Stimulated activated naive B cell treated with anti-CD40 and anti-IgM and Interleukin-4, amounts not matched to agents 10 μg/mL and 1 μg/mL and 100 μg/mL, for 72 hours (primary cell): ENCODE measurements at places on chromosomes 12 and 14.

- no peak for DNase-seq
These were observed 50.6 kb downstream of the SCAF11 start for GRCh38 chr12:45939759-45940158.

- DNase-seq, result no peak
These were observed 17.2 kb upstream of the ARF6 start for GRCh38 chr14:49875640-49876198.

DNA sequence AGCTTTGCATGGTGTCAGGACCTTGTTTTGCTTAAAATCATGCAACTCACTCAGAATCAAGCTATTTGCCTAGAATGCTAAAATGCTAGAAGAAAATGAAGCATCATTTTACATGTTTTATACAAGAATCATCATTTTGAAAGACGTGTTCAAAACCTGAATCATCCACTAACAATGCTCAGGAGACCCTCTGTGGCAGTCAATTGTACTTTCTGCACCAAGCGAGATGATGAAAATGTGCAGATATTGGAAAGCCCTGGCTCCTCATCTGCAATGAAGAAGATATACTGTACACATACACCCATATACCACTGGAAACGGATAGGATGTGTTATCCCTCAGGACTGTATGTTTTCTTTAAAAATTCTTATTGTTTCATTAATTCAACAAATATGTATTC, 92.7 kb downstream of the DYRK2 start:
- no peak for DNase-seq

DNA sequence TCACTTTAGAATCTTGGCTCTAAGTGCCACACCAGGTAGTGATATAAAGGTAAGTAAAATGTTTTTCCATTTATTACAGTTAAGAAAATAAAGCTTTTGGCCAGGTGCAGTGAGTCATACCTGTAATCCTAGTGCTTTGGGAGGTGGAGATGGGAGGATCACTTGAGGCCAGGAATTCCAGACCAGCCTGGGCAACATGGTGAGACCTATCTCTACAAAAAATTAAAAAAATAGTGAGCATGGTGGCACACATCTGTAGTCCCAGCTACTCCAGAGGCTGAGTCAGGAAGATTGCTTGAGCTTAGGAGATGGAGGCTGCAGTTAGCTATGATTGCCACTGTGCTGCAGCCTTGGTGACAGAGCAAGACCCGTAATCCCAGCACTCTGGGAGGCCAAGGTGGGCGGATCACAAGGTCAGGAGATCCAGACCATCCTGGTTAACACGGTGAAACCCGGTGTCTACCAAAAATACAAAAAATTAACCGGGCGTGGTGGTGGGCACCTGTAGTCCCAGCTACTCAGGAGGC, 5.0 kb downstream of the FANCM start:
- DNase-seq, result no peak

DNA sequence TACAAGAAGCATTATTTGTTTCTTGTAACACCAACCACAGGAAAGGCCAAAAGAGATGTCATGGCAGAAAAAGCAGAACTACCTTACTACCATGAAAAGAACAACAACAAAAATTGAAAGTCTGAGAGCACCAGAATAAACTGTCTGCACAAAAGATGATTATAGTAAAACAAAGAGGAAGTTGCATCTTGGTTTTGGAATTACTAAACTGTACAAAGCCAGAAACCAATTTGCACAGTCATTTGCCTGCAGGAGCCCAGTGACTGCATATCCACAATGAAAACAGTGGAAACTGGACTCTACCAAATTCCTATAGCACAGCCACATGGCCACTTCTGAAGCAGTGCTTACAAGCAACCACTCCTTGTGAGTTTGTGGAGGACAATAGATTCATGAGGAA, 276.2 kb downstream of the SSPN start:
- DNase-seq, result peak; percentile 26

GRCh38 chr12:91091916-91092715, 19.2 kb downstream of the LUM start:
- no peak for DNase-seq

GRCh38 chr12:132740652-132741051, 21.0 kb downstream of the ANKLE2 start:
- no peak for DNase-seq

DNA sequence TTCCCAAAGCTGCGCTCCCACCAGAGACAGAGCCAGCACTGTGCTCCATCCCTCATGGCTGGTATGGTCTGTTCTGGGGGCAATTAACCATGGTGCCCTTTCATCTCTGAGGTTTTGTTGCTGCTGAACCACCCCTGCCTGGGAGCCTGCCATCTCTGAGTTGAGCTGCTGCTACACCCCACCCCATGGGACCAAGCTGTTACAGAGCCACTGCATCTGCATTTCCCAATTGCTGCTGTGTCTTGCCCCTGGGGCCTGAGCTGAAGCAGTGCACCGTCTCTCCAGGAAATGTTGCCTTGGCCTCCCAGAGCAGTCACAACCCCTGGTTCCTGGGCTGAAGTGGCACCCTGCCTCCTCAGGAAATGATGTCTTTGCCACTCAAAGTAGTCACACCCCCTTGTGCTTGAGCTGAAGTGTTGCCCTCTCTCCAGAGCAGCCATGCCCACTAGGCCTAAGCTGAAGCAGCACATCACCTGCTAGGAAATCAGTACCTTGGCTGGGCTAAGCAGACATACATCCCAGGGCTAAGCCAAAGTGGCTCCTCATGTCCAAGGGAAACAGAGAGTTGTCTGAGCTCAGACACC, 140.3 kb downstream of the RERGL start:
- no peak for DNase-seq

GRCh38 chr12:123830675-123831074, 68.6 kb downstream of the DNAH10 start:
- DNase-seq, result no peak

DNA sequence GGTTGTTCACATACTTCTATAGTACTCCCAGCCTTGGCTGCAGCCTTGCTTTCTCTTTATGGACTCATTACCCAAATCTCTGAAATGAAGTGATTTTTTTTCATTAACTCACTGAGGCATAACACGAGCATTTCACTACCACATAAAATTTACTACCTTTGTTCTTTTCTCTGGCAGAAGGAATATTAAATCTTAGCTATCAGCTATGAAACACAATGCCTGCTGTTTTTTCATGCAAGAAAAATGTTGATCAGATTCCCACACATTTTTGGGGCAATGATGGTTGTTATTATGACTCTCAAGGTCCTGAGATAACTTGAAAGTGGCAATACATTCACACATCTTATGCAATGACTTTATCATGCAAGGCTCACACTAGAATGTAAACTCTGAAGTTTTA, 225.3 kb upstream of the ATP2B1 start:
- no peak for DNase-seq

GRCh38 chr14:78921856-78922255, 751.7 kb downstream of the NRXN3 start:
- DNase-seq, result no peak

DNA sequence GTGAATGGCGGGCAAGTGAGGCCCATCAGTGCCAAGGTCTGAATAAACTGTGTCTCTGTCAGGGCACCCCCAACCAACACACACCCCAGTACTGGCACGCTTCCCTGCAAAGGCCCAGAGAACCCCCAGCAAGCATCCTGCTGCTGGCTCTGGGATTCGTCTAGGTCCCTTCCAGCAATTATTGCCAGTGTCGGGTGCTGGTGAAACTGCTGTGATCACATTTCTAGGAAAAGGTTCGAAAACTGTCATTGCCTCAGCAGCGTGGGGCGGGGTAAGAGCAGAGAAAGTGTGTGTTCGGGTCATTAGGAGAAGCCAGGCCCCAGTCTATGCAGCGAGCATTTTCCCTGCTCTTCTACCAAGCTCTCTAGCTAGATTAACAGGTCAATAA, 2.5 kb downstream of the FAM222A start:
- no peak for DNase-seq

DNA sequence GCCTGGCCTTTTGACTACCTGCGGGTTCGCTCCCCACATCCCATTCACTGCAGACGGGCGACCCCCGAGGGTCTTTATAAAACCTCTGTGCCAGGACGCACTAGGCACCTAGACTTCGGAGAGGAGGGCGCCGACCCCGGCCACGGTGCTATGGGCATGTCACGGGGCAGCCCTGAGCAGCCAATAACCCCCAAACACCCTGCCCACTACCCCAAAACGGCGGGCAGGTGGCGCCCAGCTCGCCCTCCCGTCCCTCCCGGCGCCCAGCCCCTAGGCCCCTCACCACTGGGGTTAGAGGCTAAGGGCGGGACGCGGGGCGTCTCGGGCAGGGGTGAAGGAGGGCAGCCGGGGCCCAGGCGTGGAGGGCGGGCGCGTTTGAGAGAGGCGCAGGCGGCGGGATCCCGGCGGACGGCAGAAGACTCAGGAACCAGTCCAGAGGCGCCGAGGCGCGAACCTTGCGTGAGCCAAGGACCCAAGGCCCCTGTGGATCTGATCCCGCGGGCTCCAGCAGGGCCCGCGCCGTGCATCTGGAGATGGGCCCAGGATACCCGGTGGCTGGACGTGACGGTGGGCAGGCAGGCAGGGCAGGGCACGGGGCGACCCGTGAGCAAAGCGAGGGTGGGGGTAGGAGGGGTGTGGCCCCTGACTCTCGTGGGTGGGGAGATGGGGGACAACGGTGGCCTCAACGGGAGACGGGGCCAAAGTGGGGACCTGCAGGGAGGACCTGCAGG, 11.1 kb downstream of the KRT85 start:
- no peak for DNase-seq

DNA sequence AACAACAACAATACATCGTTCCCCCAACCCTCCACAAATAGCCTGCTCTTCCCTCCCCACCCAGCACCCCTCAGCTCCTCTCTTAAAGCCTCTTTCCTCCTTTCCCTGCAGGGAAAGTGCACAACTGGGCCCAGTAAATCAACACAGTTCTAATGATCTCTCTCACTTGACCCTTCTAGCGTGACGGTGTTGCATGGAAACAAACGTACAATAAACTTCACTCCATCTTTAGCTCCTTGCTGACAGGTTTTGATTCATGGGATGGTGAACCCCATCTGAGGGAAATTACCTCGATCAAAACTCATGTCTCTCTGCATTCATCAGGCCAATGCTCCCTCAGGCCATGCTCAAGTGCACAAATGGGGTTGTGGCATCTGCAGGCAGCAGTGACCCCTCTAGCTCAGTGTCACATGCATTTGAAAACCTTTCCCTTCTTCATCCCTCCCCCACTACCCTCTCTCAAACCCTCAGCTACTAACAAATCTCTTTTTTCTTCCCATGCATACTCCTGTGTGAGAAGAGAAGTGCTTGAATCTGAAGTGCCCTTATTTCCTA, 22.9 kb downstream of the GDF11 start:
- no peak for DNase-seq

GRCh38 chr12:5402009-5402935, 29.6 kb upstream of the NTF3 start:
- DNase-seq, result no peak

- no peak for DNase-seq
These were observed 25.6 kb upstream of the C12orf71 start for GRCh38 chr12:27107986-27108385.

- no peak for DNase-seq
These were observed 45.0 kb downstream of the PIK3C2G start for GRCh38 chr12:18306311-18306710.
